ENCODE measurements at places on chromosomes 1 and 21.

GRCh38 chr21:31225713-31226112 lies 118.3 kb downstream of the TIAM1 start:
- H3K4me1 ChIP-seq = peaks cover 5% of the 10 kb centered on the region
- H3K27me3 ChIP-seq = no peaks in the 10 kb centered on the region
- no peak overlapping the region for H3K27ac ChIP-seq
- H3K4me3 ChIP-seq = no peak overlapping the region

GRCh38 chr1:55478742-55479141 lies 263.6 kb upstream of the USP24 start:
- no peaks in the 10 kb centered on the region for H3K27me3 ChIP-seq
- peaks cover 45% of the 10 kb centered on the region for H3K4me1 ChIP-seq
- peak; percentile 20 for DNase-seq

- no peaks in the 10 kb centered on the region for H3K36me3 ChIP-seq
- 0 out of 3 replicates have a peak, but pooled peaks cover 2% of the 10 kb centered on the region for H3K27me3 ChIP-seq
- no peak overlapping the region for H3K27ac ChIP-seq
- H3K4me3 ChIP-seq = no peak overlapping the region
- DNase-seq = peak; percentile 49
Measured at GRCh38 chr1:220918285-220918951, 39.2 kb downstream of the HLX start.

- no peak overlapping the region for H3K27ac ChIP-seq
- no peak for DNase-seq
- no peaks in the 10 kb centered on the region for H3K27me3 ChIP-seq
- H3K4me1 ChIP-seq = peaks cover 8% of the 10 kb centered on the region
- H3K4me3 ChIP-seq = no peak overlapping the region
Measured at GRCh38 chr1:213032651-213033050, 17.0 kb upstream of the ANGEL2 start.

- H3K36me3 ChIP-seq = peaks cover 4% of the 10 kb centered on the region
- H3K27ac ChIP-seq = no peak overlapping the region
- DNase-seq = no peak
- H3K4me3 ChIP-seq = no peak overlapping the region
- H3K4me1 ChIP-seq = no peaks in the 10 kb centered on the region
- H3K27me3 ChIP-seq = no peaks in the 10 kb centered on the region
Measured at GRCh38 chr1:169812131-169812530, 17.4 kb upstream of the METTL18 start.

DNA sequence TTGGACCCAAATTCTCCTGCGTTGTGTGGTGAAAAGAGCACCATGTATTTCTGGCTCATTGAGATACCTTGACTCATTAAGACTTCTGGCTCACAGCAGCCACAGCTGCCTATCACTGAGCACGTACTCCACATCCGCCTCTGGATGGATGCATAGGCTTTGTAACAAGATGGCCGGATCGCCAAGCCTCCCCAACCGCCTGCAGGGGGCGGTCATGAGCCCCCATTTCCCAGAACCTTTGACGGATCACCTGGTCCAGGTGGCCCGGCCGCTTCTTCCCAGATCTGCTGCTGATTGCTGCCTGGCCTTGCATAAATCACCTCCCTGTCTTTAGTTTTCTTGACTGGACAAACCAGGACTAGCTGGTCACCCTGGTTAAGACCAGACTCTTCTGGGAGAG lies 156.5 kb upstream of the KLHDC7A start:
- DNase-seq = no peak
- no peaks in the 10 kb centered on the region for H3K36me3 ChIP-seq
- no peaks in the 10 kb centered on the region for H3K27me3 ChIP-seq
- H3K4me3 ChIP-seq = no peak overlapping the region

DNA sequence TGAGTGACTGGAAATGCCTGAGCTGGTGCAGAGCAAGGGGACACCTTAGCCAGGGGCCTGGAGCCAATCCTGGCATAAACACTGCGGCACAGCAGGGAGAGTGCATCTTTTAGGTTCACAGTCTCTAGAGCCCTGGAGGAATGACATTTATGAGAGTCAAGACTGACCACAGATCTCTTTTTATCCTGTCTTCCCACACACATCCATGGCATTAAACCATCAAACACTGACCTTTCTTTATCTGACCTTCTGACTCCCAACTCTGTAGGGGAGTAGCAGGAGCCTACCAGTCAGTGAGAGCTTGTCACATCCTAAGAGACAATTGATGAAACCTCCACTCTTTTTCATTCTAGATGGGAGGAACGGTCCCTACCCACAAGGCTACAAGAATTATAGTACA lies 7.9 kb downstream of the CD34 start:
- H3K27ac ChIP-seq = no peak overlapping the region
- no peaks in the 10 kb centered on the region for H3K27me3 ChIP-seq
- no peak overlapping the region for H3K4me3 ChIP-seq
- no peaks in the 10 kb centered on the region for H3K4me1 ChIP-seq

Data from HepG2 (cell line).